ENCODE measurements at places on chromosomes 12 and 14. TPM values are rescaled to one million over a fixed set of nuclear protein-coding genes. Genes with fewer than 3 reads are reported as not detected.

GRCh38 chr12:25675808-25676207 is 122.7 kb upstream of the LMNTD1 start:
- H3K27ac ChIP-seq, result no peak overlapping the region
- H3K4me1 ChIP-seq, result no peaks in the 10 kb centered on the region
- peaks cover 2% of the 10 kb centered on the region for H3K27me3 ChIP-seq
- no peak for DNase-seq

CMKLR1 gene
- total RNA-seq, result not detected

DNA sequence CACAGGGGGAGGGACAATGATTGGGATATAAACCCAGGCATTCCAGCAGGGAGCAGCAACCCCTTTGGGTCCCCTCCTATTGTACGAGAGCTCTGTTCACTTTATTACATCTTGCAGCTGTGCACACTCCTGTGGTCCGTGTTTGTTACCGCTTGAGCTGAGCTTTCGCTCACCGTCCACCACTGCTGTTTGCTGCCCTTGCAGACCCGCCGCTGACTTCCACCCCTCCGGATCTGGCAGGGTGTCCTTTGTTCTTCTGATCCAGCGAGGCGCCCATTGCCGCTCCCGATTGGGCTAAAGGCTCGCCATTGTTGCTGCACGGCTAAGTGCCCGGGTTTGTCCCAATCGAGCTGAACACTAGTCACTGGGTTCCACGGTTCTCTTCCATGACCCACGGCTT is 64.1 kb downstream of the E2F7 start:
- no peaks in the 10 kb centered on the region for H3K4me1 ChIP-seq
- H3K36me3 ChIP-seq, result no peaks in the 10 kb centered on the region
- peaks cover 18% of the 10 kb centered on the region for H3K27me3 ChIP-seq
- H3K27ac ChIP-seq, result no peak overlapping the region
- H3K4me3 ChIP-seq, result no peak overlapping the region

PYGL gene
- total RNA-seq, result 0.71 TPM

DNA sequence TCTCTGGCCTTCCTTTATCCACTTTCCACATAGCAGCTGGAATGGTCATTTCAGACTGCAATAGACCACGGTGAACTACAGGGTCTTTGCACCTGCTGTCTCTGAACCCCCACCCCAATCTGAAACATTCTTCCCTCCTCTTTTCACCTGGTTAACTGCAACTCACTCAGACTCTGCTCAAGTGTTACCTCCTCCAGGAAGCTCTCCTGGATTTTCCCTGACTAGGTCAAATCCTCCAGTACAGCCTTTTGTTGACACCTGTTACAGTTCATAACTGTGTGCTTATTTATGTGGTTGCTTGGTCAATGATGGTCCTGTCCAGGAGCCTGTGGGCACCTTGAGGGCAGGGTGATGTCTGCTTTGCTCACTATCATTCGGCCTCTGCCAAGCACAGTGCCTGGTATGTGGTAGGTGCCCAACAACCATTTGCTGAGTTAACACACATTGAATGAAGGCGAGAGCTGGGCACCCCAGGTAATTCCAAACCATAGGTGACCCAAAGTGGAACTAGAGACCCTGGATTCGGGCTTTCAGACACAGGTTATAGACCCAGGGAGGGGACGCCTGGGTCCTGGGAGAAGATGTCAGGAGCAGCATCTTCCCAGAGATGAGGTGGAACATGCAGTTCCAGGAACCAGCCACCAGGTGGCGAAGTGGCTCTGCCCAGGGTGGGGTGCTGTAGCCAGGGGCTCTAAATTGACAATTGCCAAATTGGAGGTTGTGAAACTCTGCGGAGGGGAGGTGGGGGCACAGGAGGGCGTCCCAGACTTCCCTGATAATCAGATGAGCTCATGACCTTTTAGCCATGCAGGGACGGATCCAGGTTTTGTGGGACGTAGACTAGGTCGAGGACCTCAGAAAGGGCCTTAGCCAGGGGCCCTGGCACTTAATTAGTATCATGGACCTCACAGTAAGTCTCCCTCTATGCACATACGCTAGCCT is 28.1 kb downstream of the TRPV4 start:
- H3K4me1 ChIP-seq, result no peaks in the 10 kb centered on the region
- H3K4me3 ChIP-seq, result no peak overlapping the region
- no peak overlapping the region for H3K27ac ChIP-seq
- H3K36me3 ChIP-seq, result no peaks in the 10 kb centered on the region

CCDC197 gene
- 0.69 TPM for total RNA-seq

- no peaks in the 10 kb centered on the region for H3K36me3 ChIP-seq
- no peak for DNase-seq
- H3K27me3 ChIP-seq, result no peaks in the 10 kb centered on the region
- no peak overlapping the region for H3K4me3 ChIP-seq
- no peak overlapping the region for H3K27ac ChIP-seq
- no peaks in the 10 kb centered on the region for H3K4me1 ChIP-seq
Observed at GRCh38 chr12:120666571-120667390, 20.2 kb upstream of the MLEC start.

AGAP2 gene
- total RNA-seq, result 32.4 TPM

GRCh38 chr12:122021822-122022392 is at the start of gene BCL7A:
Gene BCL7A, plus strand, starts transcription at chr12:122021884. Its CDS starts 208 bp downstream, at chr12:122022092.
- H3K27ac ChIP-seq, result peak within 1 kb of the TSS; percentile 49
- peak; percentile 65 for DNase-seq
- peak within 1 kb of the TSS; percentile 78 for H3K4me3 ChIP-seq
- peaks cover 10% of the 10 kb centered on the region for H3K4me1 ChIP-seq
- peaks cover 11% of the 10 kb centered on the region for H3K27me3 ChIP-seq

- no peak overlapping the region for H3K4me3 ChIP-seq
- DNase-seq, result no peak
- H3K27me3 ChIP-seq, result peaks cover 5% of the 10 kb centered on the region
Observed at GRCh38 chr12:100651694-100652093, 78.2 kb downstream of the GAS2L3 start.

PLCZ1 gene
- total RNA-seq, result not detected

GRCh38 chr12:71354871-71355270 is 84.7 kb upstream of the LGR5 start:
- no peak overlapping the region for H3K4me3 ChIP-seq
- no peaks in the 10 kb centered on the region for H3K4me1 ChIP-seq
- H3K27me3 ChIP-seq, result no peaks in the 10 kb centered on the region
- H3K36me3 ChIP-seq, result no peaks in the 10 kb centered on the region
- no peak for DNase-seq
- no peak overlapping the region for H3K27ac ChIP-seq

- no peak overlapping the region for H3K27ac ChIP-seq
- H3K27me3 ChIP-seq, result peaks cover 13% of the 10 kb centered on the region
- DNase-seq, result no peak
- peak overlapping the region; percentile 75 for H3K4me3 ChIP-seq
- no peaks in the 10 kb centered on the region for H3K36me3 ChIP-seq
Observed at GRCh38 chr14:51650716-51651387, 858 bp upstream of the FRMD6 start.

GNB3 gene
- 0.78 TPM for total RNA-seq

- peaks cover 2% of the 10 kb centered on the region for H3K27me3 ChIP-seq
- DNase-seq, result no peak
- H3K36me3 ChIP-seq, result no peaks in the 10 kb centered on the region
Observed at GRCh38 chr12:42666671-42667243, 77.2 kb upstream of the PRICKLE1 start.

DNA sequence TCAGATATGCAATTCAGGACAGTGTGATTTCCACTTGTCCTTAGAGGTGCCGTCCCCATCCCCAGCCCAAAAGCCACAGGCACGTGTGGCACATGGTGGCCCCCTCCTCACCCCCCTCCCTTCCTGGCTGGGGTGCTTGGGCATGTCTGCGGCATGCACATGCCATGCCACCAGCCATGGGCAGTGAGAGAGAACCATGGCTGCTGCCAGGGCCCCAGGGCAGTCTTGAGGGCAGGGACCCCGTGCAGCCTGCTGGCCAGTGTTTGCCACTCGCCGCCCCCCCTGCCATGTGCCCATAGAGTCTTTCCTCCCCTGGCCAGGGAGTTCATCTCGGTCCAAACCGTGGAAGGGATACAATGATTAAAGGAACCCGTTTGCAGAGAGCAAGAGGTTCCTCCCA is 41.5 kb downstream of the TNFAIP2 start:
- H3K4me3 ChIP-seq, result no peak overlapping the region
- no peak overlapping the region for H3K27ac ChIP-seq
- peaks cover 3% of the 10 kb centered on the region for H3K4me1 ChIP-seq
- H3K36me3 ChIP-seq, result no peaks in the 10 kb centered on the region

- H3K27ac ChIP-seq, result peak overlapping the region; percentile 15
- no peak overlapping the region for H3K4me3 ChIP-seq
- H3K27me3 ChIP-seq, result no peaks in the 10 kb centered on the region
- H3K4me1 ChIP-seq, result peaks cover 33% of the 10 kb centered on the region
- H3K36me3 ChIP-seq, result no peaks in the 10 kb centered on the region
Observed at GRCh38 chr12:51484119-51484518, 59.5 kb downstream of the SLC4A8 start.

IAPP gene
- not detected for total RNA-seq

DNA sequence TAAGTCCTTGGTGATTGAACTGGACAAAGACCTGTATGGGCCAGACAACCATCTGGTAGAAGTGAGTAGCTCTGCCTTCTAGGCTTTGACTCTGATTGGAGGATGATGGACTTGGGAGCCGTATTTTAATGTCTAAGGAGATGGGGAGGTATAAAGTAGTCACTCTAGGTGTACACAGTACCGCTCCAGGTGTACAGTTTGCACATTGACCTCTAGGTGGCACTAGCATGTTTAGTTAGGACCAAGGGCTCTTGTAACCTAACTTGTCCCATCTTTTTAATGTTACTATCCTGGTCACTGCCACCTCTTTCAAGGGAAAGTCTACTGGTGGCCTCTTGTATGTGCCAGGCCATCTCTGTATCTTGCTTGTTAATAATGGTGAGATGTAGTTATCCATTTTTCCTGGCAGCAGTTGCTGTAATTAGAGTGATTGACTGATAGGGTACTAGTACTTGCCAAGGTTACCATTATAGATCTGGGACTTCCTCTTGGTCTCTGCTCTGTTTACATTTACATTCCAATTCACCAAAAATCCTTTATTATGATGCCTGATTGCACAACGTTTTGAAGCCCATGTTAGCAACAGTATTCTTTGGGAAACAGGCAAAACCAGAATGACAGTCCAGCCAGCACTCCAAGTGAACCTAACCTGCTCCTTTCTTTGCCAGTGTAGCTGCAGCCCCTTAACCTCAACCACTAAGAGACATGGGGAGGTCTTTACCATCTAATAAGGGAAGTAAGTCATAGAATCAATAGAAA is 3.6 kb downstream of the SMARCD1 start:
- peak; percentile 63 for DNase-seq
- H3K4me3 ChIP-seq, result peak overlapping the region; percentile 42
- peaks cover 37% of the 10 kb centered on the region for H3K4me1 ChIP-seq
- peaks cover 24% of the 10 kb centered on the region for H3K36me3 ChIP-seq
- peak overlapping the region; percentile 82 for H3K27ac ChIP-seq
- H3K27me3 ChIP-seq, result no peaks in the 10 kb centered on the region

MYRFL gene
- total RNA-seq, result not detected

GRCh38 chr12:72723732-72724131 is 451.6 kb downstream of the TRHDE start:
- DNase-seq, result no peak
- H3K27me3 ChIP-seq, result no peaks in the 10 kb centered on the region
- H3K4me3 ChIP-seq, result no peak overlapping the region
- H3K36me3 ChIP-seq, result no peaks in the 10 kb centered on the region
- no peaks in the 10 kb centered on the region for H3K4me1 ChIP-seq
- no peak overlapping the region for H3K27ac ChIP-seq

DNA sequence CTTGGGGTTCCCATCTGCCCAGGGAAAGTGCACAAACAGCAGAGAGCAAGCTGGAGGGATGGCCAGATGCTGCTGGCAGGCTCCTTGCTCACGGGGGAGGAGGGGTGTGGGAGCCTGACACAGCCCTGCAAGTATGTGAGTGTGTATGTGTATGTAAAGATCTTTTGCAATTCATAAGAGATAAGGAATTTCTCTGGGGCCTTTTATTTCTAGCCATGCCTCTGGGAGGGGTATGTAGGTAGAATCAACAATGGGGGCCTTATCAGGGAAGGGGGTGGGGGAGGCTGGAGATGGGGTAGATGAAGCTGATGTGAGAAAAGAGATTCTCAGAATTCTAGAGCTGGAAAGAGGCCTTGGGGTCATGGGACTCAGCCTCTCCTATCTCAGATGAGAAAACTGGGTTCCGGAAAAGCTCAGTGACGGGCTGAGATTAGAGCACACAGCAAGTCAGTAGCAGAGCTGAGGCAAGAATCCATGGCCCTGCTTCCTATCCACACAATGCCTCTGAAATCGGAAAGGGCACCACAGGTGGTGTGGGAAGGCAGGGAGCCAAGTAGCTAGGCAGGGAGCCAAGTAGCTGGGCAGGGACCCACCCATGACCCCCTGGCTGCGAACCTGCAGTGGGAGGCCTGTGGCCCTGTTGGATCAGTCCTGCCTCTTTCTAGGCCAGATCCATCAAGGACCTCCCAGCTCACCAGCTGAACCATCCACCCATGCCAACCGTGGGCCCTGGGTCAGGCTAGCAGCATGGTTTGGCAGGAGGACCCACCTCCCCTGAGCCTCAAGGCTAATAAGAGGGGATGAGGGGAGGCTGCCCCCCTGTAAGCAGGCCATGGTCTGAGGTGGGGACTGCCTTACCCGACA is 54.7 kb downstream of the PLEKHG3 start:
- DNase-seq, result no peak
- H3K4me3 ChIP-seq, result no peak overlapping the region

DNA sequence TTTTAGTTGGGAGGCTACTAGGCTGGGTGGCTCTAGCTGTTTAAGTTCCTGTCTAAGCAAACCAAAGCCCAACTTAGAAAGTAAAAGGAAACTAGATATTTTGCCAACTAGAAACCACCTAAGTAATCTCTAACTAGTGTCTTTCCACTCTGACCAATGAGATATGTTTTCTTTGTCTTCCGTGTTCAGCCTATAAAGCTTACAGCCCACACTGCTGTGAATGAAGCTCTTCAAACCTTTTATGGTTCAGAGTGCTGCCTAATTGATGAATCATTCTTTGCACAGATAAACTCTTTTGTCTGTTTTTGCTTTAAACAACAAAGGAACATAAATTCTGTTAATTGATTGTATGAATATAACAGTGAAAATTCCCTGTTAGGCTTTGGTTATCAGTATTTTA is 66.1 kb downstream of the FUT8 start:
- no peak overlapping the region for H3K27ac ChIP-seq
- no peak for DNase-seq

DNA sequence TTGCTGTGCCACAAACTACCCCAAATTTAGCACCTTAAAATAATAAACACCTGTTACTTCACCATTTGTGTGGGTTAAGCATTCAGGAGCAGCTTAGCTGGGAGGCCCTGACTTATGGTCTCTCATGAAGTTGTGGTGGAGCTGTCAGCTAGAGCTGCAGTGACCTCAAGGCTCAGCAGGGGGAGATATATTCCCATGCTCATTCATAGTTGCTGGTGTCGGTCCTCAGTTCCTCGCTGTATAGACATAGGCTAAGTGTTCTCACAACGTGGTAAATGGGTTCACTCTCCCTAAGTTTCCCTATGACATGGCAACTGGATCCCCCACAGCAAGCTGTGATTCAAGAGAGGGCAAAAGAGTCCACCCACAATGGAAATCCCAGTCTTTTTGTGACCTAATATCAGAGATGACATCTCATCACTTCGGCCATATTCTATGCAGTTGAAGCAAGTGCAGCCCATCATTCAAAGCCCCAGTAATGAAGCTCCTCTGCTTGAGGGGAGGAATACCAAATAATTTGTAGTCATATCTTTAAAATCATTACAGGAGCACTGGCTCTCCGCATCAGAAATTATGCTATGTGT is 41.1 kb downstream of the PRB3 start:
- DNase-seq, result peak; percentile 52
- H3K36me3 ChIP-seq, result no peaks in the 10 kb centered on the region
- H3K27ac ChIP-seq, result no peak overlapping the region
- no peak overlapping the region for H3K4me3 ChIP-seq
- H3K27me3 ChIP-seq, result no peaks in the 10 kb centered on the region

APOF gene
- total RNA-seq, result not detected

All from activated CD4-positive, alpha-beta memory T cell treated with anti-CD3 and anti-CD28 coated beads for 36 hours (primary cell).